NCI-H2081 treated with DMSO at 0.1 percent for 48 hours (cell line): ENCODE measurements at places on chromosomes 6 and 20.

- no peak for DNase-seq
These were observed 3.4 kb downstream of the LINC00237 start for GRCh38 chr20:21102603-21103311.

GRCh38 chr20:50273601-50274491, 83.2 kb downstream of the CEBPB start:
- DNase-seq = no peak

GRCh38 chr6:98433325-98434056, 400.9 kb upstream of the POU3F2 start:
- no peak for DNase-seq

- DNase-seq = no peak
These were observed 53.9 kb downstream of the DHX35 start for GRCh38 chr20:39016041-39016440.

DNA sequence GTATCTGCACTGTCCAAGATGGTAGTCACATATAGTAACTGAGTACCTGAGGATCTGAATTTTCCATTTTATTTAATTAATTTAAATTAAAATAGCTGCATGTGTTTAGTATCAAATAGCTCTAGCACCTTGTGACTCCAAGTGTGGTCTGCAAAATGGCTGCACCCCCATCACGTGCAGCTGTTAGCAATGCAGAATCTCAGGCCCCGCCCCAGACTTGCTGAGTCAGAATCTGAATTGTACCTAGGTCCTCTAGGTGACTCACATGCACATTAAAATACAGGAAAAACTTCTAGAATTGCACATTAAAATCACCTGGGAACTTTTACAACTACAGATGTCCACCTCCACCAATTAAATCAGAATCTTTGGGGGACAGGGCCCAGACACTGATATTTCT, 19.2 kb upstream of the FAM83C start:
- DNase-seq = no peak
